ENCODE measurements at places on chromosomes 5 and 9.

GRCh38 chr5:66442951-66443445 lies 153.2 kb upstream of the MAST4 start:
- peaks cover 7% of the 10 kb centered on the region for H3K4me1 ChIP-seq
- no peaks in the 10 kb centered on the region for H3K36me3 ChIP-seq
- H3K27me3 ChIP-seq = peaks cover 3% of the 10 kb centered on the region
- no peak overlapping the region for H3K27ac ChIP-seq

- DNase-seq = no peak
- H3K4me3 ChIP-seq = no peak overlapping the region
- H3K27ac ChIP-seq = peak overlapping the region; percentile 40
- H3K27me3 ChIP-seq = no peaks in the 10 kb centered on the region
- no peaks in the 10 kb centered on the region for H3K36me3 ChIP-seq
- peaks cover 14% of the 10 kb centered on the region for H3K4me1 ChIP-seq
Measured at GRCh38 chr5:168931638-168932345, 352.6 kb upstream of the PANK3 start.

DNA sequence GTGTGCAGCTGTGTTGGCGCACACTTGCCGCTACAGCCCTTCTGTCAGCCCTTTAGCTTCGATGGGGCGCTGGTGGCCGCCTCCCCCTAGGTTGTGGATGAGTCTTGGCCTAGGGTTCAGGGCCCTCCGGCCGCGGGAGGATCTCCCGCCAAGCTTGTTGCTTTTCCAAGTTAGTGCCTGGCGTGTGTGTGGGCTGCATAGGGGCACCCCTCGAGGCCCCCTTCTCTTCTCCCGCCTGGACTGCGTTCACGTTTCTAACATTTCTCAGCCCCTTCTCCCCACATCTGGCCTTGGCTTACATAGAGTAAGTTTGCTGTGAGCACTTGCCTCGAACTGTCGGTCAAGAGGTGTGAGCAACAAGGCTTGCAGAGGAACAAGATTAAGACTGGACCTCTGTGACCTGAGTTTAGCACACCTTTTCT lies 413 bp upstream of the OXCT1 start:
- H3K36me3 ChIP-seq = peaks cover 34% of the 10 kb centered on the region
- DNase-seq = no peak
- peaks cover 52% of the 10 kb centered on the region for H3K4me1 ChIP-seq
- H3K27ac ChIP-seq = peak overlapping the region; percentile 88

DNA sequence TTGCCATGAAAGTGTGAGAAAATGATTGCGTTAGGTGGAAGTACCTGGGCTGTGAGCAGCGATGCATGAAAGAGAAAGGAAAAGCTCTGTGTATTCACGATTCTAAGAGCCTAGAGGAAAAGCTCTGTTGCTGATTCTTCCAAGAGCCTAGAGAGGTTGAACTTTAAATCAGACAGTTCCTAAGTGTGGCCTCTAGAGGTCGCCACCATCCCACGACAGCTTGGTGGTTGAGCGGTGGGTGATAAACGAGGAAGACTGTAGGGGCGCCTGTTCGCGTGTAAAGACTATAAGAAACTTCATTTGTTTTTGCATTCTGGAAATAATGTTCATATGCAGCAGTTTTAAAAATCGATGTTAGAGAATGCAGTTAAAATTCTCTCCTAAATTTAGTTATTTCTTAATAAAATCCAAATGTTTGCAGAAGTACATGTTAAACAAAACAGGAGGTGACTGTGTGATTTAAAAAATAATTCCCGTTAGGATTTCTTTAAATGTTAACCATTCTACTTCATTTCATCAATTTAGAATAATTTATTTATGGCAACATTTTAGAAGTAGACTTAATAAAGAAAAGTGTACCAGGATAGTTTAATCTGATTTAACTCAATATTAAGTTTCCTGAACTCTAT lies 107.7 kb downstream of the TENT4A start:
- no peaks in the 10 kb centered on the region for H3K36me3 ChIP-seq
- no peak overlapping the region for H3K4me3 ChIP-seq
- H3K27me3 ChIP-seq = peaks cover 26% of the 10 kb centered on the region
- H3K4me1 ChIP-seq = peaks cover 8% of the 10 kb centered on the region

DNA sequence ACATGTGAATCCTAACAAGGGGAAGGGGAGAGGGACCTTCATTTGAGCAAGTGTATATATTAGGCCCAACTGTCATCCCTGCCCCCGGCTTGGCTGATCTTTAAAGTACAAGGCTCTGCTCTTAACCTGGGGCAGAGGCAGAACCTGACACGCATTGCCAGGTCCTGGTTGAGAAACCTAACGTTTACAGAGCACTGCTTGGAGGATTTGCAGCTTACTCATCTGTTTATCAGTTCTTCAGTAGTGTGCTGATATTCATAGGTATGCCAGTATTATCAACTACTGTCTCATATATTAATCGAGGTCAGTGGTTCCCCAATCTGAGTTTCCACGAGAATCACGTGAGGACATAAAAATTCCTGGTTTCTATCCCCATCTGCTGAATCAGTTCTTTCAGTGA lies 50.4 kb downstream of the ACO1 start:
- no peaks in the 10 kb centered on the region for H3K4me1 ChIP-seq
- DNase-seq = no peak
- H3K36me3 ChIP-seq = peaks cover 20% of the 10 kb centered on the region
- no peak overlapping the region for H3K27ac ChIP-seq
- no peaks in the 10 kb centered on the region for H3K27me3 ChIP-seq

GRCh38 chr5:67255881-67256280 lies 59.3 kb upstream of the CD180 start:
- DNase-seq = no peak
- no peak overlapping the region for H3K27ac ChIP-seq
- H3K27me3 ChIP-seq = peaks cover 12% of the 10 kb centered on the region

DNA sequence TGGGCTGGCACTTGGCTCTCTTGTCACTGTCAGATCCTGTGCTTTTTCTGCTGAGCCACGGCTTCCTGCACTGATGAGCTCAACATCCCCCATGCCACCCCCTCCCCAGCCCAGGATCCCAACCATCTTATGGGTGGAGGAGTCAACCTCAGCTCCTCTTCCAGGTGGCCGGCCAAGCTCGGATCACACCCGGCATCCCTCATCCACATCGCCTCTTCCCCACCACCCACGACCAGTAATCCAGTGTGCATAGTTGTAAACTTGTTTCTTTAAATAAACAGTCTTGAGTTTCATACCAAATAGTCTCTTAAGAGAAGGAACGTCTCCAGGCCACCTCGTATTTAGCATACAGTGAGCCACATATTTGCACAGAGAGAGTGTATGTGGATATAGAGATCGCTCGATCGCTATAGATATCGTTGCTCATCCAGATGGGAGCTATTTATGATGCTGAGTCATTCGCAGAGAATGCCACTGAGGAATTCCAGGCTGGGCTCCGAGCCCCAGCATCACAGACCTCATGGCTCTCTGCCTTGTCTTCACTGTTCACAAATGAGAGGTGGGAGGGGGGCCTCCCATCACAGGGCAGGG lies 61.8 kb upstream of the CPLX2 start:
- no peak for DNase-seq
- no peak overlapping the region for H3K27ac ChIP-seq
- no peaks in the 10 kb centered on the region for H3K4me1 ChIP-seq
- no peak overlapping the region for H3K4me3 ChIP-seq
- H3K36me3 ChIP-seq = no peaks in the 10 kb centered on the region

- no peak overlapping the region for H3K4me3 ChIP-seq
- no peaks in the 10 kb centered on the region for H3K36me3 ChIP-seq
- H3K4me1 ChIP-seq = no peaks in the 10 kb centered on the region
Measured at GRCh38 chr9:11973011-11973410, 720.2 kb upstream of the TYRP1 start.

DNA sequence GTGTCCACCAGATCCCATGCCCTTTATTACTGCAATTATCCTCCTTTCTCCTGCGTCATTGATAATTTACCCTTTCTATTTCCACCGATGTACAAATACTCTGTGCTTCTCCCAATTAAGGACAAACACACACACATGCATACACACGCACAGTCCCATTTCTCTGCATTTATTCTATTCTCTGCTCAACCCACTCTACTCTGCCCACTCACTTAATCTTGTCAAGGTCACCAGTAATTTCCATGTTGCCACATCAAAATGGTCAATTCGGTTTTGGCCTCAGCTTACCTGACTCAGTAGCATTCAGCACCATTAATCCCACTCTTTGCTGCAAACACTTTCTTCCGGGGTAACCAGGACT lies 14.6 kb upstream of the STRBP start:
- no peak overlapping the region for H3K27ac ChIP-seq
- H3K4me1 ChIP-seq = peaks cover 2% of the 10 kb centered on the region
- H3K4me3 ChIP-seq = no peak overlapping the region
- H3K27me3 ChIP-seq = peaks cover 8% of the 10 kb centered on the region

- peaks cover 16% of the 10 kb centered on the region for H3K4me1 ChIP-seq
- H3K36me3 ChIP-seq = no peaks in the 10 kb centered on the region
- H3K4me3 ChIP-seq = no peak overlapping the region
- peaks cover 16% of the 10 kb centered on the region for H3K27me3 ChIP-seq
- no peak for DNase-seq
Measured at GRCh38 chr5:32504989-32505596, 60.6 kb upstream of the ZFR start.

DNA sequence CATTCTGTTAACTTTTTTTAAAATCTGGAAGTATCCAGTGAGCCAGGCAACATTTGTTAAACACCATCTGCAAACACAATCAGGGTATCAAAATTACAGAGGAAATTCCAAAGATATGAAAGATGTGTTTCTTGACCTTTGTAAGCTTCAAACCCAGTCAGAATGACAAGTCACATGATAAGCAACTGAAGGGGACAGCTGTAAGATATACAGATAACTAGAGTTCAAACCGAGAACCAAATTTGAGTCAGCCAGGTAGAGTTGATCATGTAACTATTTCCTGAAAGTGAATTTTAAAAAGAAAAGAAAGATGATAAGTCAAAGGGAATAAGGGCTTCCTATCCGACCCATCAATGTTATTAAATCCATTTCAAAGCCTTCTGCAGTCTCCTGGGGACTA lies 196.2 kb downstream of the DEPDC1B start:
- H3K27ac ChIP-seq = no peak overlapping the region
- no peak for DNase-seq
- H3K36me3 ChIP-seq = no peaks in the 10 kb centered on the region
- no peak overlapping the region for H3K4me3 ChIP-seq
- peaks cover 9% of the 10 kb centered on the region for H3K4me1 ChIP-seq
